Activated CD4-positive, alpha-beta memory T cell treated with anti-CD3 and anti-CD28 coated beads, Interleukin-2, amount 10 ng/mL, durations not matched to agents 7 days and 5 days (primary cell): ENCODE measurements at places on chromosomes 5 and 9. TPM values are rescaled to one million over a fixed set of nuclear protein-coding genes. Genes with fewer than 3 reads are reported as not detected.

GRCh38 chr9:21668516-21668915, 133.9 kb upstream of the MTAP start:
- H3K27me3 ChIP-seq: peaks cover 10% of the 10 kb centered on the region
- no peak overlapping the region for H3K4me3 ChIP-seq
- H3K4me1 ChIP-seq: peaks cover 6% of the 10 kb centered on the region
- H3K27ac ChIP-seq: no peak overlapping the region

DNA sequence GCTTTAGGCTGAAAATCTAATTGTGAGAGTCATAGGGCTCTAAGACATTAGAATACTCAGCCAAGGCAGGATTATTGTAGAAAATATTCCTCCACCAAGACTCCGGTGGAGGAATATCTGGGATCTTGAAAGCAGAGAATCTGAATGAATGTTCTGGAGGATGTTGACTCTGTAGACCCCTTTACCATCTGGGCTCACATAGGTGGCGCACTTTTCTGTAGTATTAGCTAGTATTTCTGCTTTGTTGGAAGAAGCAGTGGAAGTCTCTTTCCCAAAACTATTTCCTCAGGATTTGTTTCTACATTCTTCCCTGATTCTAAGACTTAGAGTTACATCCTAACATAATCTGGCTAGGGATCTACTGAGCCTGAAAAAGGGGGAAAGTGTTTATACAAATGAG, 752.4 kb upstream of the SEMA6A start:
- no peak overlapping the region for H3K4me3 ChIP-seq
- DNase-seq: no peak
- no peak overlapping the region for H3K27ac ChIP-seq
- no peaks in the 10 kb centered on the region for H3K36me3 ChIP-seq

DNA sequence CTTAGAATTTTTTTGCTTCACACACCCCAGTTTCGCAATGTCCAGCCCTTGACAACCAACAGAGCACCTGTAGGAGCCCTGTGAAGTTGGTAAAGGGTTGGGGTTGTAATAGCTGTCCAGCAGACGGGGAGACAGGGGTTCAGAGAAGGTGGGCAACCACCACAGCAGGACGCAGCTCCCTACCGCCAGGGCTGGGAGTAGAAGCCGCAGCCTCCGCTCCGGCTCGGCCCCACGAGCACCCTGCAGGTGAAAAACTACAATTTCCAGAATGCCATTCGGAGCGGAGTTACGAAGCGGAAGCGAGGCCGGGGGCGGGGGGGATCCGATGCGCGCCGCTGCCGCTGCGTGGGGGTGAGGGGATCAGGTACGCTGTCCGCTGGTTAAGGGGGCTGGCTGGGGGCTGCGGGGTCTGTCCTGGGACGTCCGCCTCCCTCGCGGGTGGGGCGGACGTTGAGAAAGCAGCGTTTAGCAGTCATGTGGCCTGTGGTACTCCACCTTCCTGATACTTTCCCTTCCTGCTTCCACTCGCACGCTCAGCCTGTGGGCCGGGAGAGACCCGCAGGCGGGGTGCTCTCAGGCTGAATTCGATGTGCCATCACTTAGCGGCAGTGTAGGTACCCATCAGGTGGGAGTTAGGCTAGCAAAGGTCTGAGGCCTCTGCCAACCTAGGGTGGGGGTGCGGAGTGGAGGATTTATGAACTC, at the start of gene TRMT10B:
TRMT10B (plus strand) TSS at position 317 of the 702 bp plus-strand sequence. CDS start 8,127 bp downstream, outside the sequence.
- peak; percentile 76 for DNase-seq
- H3K4me1 ChIP-seq: peaks cover 26% of the 10 kb centered on the region
- peaks cover 10% of the 10 kb centered on the region for H3K36me3 ChIP-seq
- H3K27ac ChIP-seq: peak within 1 kb of the TSS; percentile 79

GRCh38 chr9:95140821-95141220, 176.7 kb downstream of the FANCC start:
- no peaks in the 10 kb centered on the region for H3K27me3 ChIP-seq
- H3K4me3 ChIP-seq: no peak overlapping the region
- no peak for DNase-seq

GRCh38 chr5:34552686-34553085, 103.4 kb upstream of the RAI14 start:
- H3K4me3 ChIP-seq: no peak overlapping the region
- no peaks in the 10 kb centered on the region for H3K4me1 ChIP-seq
- DNase-seq: no peak
- no peaks in the 10 kb centered on the region for H3K36me3 ChIP-seq
- no peak overlapping the region for H3K27ac ChIP-seq

DNA sequence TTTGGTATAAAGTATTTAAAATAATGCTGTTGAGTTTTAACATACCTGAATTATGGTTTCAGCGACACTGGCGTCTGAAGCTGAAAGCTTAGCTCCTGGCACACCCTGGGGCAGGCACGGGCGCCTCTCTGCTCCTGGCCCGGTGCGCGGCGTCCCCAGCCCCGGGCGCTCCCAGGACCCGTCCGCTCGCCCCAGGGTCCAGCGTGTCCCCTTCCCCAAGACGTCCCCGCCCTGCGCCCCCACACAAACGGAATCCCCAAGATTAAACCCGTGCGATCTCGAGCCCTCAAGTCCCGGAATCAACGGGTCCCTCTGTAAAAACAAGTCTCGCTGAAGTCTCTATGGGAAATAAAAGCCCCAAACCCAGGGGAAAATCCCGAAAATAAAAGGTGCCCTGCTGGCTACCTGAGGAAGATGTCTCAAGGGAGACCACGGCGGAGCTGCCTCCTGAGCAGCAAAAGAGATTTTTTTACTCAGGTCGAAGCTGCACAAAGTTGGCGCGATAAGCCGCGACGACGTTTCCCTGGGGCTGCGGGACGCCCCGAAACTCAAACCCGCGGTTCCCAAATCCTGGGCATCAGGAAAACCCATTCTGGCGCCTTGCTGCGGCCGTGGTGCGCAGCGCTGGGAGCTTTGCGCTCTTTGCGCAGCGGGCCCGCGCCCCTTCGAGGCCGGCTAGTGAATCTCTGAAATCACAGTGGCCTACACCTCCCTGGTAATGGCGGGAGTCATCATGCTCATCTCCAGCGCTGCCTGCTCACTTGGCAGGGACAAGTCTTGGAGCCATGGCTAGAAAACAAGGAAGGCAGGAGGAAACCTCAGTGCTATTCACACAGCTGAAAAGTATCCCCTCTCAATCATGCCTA, 6.3 kb upstream of the IFNA8 start:
- H3K27me3 ChIP-seq: peaks cover 55% of the 10 kb centered on the region
- DNase-seq: no peak
- H3K36me3 ChIP-seq: no peaks in the 10 kb centered on the region
- H3K4me3 ChIP-seq: peak overlapping the region; percentile 19
- H3K27ac ChIP-seq: no peak overlapping the region

Gene MAMDC2
- 0.05 TPM for total RNA-seq

GRCh38 chr5:81205058-81205457, 28.1 kb upstream of the CKMT2 start:
- no peak overlapping the region for H3K27ac ChIP-seq
- no peaks in the 10 kb centered on the region for H3K27me3 ChIP-seq
- H3K36me3 ChIP-seq: no peaks in the 10 kb centered on the region
- H3K4me1 ChIP-seq: no peaks in the 10 kb centered on the region
- DNase-seq: no peak
- H3K4me3 ChIP-seq: no peak overlapping the region

DNA sequence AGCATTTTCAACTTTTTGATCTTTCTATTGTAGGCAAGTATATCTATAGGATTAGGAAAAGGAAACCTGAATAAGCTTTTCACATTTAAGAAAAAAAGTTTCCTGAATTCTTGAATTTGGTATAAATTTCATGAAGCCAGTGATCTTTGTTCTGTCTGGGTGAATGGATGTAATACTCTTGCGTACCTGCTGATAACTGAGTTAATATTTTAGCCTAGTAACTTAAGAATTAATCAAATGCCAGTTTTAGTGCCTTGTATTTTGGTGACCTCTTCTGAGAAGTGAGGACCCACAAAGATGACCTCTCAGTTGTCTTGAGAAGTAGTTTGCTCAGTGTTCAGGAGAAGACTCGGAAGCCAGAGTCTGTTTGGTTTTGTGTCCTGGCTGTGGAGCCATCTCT, 77.9 kb downstream of the UHRF2 start:
- H3K27me3 ChIP-seq: no peaks in the 10 kb centered on the region
- H3K4me1 ChIP-seq: peaks cover 4% of the 10 kb centered on the region
- peaks cover 53% of the 10 kb centered on the region for H3K36me3 ChIP-seq

DNA sequence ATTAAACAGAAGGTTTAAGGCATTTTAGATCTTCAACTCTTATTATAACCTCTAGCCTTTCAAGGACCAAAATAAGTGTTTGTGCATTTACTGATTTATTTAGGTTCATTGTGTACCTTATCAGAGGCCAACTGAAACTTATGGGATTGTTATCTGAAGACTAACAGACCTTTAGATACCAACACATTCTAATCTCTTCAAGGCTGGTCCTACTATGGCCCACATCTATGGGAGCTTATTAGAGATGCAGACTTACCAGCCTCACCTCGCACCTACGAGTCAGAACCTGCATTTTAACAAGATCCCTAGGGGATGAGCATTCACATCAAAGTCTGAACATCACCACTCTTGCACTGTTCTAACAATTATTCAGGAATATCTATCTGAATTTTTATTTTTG, 1.9 kb downstream of the IARS1 start:
- peak overlapping the region; percentile 94 for H3K4me3 ChIP-seq
- H3K27ac ChIP-seq: no peak overlapping the region
- no peaks in the 10 kb centered on the region for H3K27me3 ChIP-seq

Gene ZNF474
- total RNA-seq: not detected

GRCh38 chr5:140327589-140327988, 18.8 kb downstream of the HBEGF start:
- no peak overlapping the region for H3K27ac ChIP-seq
- no peak for DNase-seq
- H3K4me3 ChIP-seq: no peak overlapping the region
- peaks cover 5% of the 10 kb centered on the region for H3K27me3 ChIP-seq
- H3K36me3 ChIP-seq: peaks cover 9% of the 10 kb centered on the region

Gene LIX1
- not detected for total RNA-seq

DNA sequence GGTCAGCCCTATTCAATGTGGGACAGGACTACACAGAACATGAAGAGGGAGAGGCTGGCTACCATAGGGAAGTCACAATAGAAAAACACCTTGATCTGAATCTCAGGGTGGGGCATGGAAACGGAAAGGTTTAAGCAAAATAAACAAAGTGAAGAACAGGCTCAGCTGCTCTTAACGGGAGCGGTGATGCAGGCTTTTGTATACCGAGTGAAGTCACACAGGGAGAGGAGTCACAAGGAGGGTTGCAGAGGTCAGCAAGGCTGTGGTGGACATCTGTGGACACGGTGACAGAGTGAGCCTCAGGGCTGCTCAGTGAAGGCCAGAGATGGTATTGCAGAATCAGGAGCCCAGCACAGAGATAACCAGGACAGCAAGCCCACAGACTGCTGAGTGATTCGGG, 30.6 kb upstream of the SEMA4D start:
- no peak for DNase-seq
- peak overlapping the region; percentile 38 for H3K27ac ChIP-seq
- no peaks in the 10 kb centered on the region for H3K27me3 ChIP-seq
- H3K36me3 ChIP-seq: peaks cover 9% of the 10 kb centered on the region

GRCh38 chr5:27855491-27855890, 817.1 kb upstream of the CDH9 start:
- H3K27me3 ChIP-seq: no peaks in the 10 kb centered on the region
- no peaks in the 10 kb centered on the region for H3K4me1 ChIP-seq
- H3K27ac ChIP-seq: no peak overlapping the region
- H3K4me3 ChIP-seq: no peak overlapping the region
- no peaks in the 10 kb centered on the region for H3K36me3 ChIP-seq
- no peak for DNase-seq

Gene PCDHGB2
- total RNA-seq: 0.18 TPM

DNA sequence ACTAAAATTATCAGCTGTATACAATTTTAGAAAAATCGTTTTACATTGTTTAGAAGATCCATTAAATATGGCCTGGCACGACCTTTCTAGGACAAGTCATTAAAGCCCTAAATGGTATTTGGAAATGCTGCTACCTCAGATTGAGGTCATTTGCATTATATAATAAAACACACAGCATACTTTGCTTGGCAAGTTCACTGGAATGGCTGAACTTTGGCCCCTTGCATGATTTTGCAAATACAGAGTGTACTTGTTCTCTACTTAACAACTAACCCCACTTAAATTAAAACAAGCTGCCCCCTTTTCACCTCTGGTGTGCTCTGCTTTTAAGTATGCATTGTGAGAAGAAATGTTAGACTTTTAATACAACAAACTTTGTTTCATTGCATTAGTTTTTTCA, 860.1 kb downstream of the PTPRD start:
- H3K4me1 ChIP-seq: no peaks in the 10 kb centered on the region
- no peaks in the 10 kb centered on the region for H3K27me3 ChIP-seq
- H3K27ac ChIP-seq: no peak overlapping the region
- DNase-seq: no peak
- no peaks in the 10 kb centered on the region for H3K36me3 ChIP-seq

- H3K36me3 ChIP-seq: peaks cover 3% of the 10 kb centered on the region
- DNase-seq: no peak
- H3K27me3 ChIP-seq: no peaks in the 10 kb centered on the region
- no peak overlapping the region for H3K4me3 ChIP-seq
Observed at GRCh38 chr5:36217567-36217966, 24.2 kb downstream of the NADK2 start.

- no peak overlapping the region for H3K4me3 ChIP-seq
- H3K4me1 ChIP-seq: peaks cover 14% of the 10 kb centered on the region
- DNase-seq: no peak
- peaks cover 3% of the 10 kb centered on the region for H3K27me3 ChIP-seq
- no peaks in the 10 kb centered on the region for H3K36me3 ChIP-seq
Observed at GRCh38 chr9:110031511-110032173, 176.3 kb downstream of the C9orf152 start.

DNA sequence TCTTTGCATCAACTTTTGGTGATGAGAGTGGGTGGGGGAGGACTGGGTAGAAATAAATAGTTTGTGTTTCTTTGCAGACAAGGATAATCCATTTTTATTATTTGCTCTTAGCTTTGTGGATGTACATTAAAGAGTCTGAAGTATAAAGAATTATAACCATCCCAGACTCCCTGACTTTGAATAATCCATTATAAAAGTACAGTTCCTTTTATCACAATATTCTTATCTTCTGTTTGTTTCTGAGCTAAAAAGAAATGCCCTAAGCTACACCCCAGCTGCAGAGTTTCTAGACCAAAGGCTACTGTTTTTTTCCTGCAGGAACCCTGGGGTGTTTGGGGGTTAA, 77.9 kb downstream of the NDFIP1 start:
- peaks cover 2% of the 10 kb centered on the region for H3K27me3 ChIP-seq
- H3K36me3 ChIP-seq: no peaks in the 10 kb centered on the region
- H3K4me1 ChIP-seq: no peaks in the 10 kb centered on the region
- H3K4me3 ChIP-seq: no peak overlapping the region
- no peak overlapping the region for H3K27ac ChIP-seq

DNA sequence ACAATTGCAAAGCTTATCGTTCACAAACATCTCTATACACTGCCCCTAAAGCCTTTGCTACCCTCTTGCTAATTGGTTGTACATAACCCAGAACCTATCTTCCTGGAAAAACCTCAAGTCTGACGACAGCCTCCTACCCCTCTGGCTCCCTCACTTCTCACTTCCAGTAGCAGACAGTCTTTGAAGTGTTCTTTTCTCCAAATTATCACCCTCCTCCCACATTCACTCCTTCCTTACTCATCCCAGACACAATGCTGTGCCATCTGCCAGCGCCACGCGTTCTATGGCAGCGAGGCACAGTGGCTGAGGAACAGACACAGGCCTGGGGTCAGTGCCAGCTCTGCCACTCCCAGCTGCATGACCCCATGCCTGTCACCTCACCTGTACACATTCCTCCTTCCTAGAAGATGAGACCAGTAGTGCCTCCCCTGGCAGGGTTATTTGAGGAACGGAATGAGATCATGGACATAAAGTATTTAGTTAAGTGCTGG, 27.7 kb downstream of the CLTA start:
- H3K4me1 ChIP-seq: peaks cover 58% of the 10 kb centered on the region
- H3K27me3 ChIP-seq: no peaks in the 10 kb centered on the region
- H3K27ac ChIP-seq: peak overlapping the region; percentile 79
- DNase-seq: peak; percentile 46

Gene SPINK6
- total RNA-seq: not detected
